NCI-H1105 treated with DMSO at 0.1 percent for 48 hours (cell line): ENCODE measurements at places on chromosomes 12 and 14.

DNA sequence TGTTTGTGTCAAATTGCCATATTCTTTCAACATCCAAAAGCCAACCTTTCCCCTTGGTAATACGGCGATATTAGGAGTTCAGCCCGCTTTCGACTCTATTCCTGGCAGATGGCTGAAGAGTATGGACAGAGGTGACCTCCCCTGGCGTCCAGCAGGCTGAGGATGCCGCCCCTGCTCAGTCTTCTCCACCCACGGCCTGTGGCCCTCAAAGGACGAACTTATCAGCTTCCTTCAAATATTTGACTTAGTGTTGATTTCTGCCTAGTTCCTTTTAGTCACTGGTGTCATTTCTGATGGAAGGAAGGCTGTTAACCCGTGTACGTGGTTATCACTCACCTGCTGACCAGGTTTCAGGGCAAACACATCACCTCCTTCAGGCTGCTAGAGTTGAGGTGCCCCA, 65.0 kb downstream of the TESC start:
- DNase-seq, result peak; percentile 35

DNA sequence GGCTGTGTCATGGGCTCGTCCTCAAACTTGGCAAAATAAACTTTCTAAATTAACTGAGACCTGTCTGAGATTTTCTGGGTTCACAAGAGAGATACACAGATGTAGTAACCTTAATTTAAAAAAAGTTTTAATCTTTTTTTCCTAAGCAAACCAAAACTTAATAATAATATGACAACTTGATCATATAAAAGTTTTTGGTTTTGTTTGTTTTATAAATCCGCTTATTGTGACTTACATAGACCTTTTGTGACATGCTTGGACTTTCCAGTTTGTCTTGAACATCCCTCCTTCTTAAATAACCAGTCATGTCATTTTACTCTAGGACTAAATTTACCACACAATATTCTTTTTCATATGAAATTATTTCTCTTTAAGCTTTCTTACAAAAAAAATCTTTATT, 8.5 kb downstream of the RDH12 start:
- no peak for DNase-seq

DNA sequence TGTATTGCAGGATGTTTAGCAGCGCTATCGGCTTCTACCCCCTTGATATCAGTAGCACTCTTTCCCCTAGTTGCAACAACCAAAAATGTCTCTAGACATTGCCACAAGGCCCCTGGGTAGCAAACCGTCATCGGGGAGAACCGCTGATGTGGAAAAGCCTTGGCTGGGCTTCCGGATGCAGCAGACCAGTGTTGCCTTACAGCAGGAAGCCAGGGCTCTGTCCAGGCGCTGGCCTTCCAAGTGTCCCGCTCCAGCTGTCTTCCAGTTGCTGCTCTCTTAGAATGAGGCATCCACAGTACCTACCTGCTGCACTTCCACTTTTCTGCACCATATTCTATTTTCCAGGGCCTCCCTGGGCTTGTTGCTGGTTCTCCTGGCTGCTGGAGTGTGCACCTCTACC, 22.6 kb upstream of the SLC10A1 start:
- no peak for DNase-seq

GRCh38 chr14:33377596-33378390, 439.1 kb downstream of the NPAS3 start:
- DNase-seq, result no peak

DNA sequence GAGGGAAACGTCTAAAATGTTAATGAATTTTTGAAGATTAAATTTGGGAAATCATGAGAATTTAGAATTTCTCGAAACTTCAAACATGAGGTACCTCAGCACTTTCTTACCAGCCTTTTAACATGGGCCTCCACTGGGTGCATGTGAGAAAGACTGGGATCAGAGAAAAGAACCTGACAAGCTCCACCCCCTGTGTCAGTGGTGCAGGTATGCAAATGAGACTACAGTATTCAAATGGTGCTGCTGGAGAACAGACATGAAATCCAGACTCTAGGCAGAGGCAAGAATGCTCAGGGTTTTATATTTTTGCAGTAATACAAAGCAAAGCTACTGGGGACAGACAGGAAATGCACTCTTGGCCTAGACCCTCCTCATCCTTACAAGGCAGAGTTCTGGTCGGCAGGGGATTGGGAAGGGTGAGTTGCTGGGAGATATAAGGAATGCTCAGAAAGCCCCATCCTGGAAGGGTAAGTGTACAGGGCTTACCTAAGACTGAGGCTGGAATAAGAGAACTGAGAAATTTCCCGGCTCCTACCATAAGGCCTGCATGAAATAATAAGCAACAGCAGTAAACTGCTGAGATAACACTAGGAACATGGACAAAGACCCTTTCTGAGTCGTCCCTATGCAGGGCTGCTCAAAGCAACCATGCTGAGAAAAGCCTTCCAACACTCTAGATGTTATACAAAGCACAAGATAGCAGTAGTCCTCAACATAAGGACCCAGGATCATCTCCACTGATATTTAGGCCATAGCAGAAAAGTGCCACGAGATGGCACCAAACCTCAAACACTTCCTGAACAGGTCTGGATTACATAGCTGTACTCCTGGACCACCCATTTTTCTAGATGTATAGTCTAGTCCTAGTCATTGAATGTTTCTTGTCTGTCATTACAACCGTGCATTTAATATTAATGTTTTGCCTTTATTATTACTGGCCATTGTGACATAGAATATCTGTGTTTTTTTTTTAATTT, 260.8 kb downstream of the RASSF9 start:
- peak; percentile 50 for DNase-seq

GRCh38 chr12:98814254-98814653, 169.2 kb downstream of the APAF1 start:
- DNase-seq, result no peak

- DNase-seq, result no peak
Observed at GRCh38 chr12:10810068-10810467, at the start of gene TAS2R9. Gene TAS2R9, minus strand, starts transcription at chr12:10810168. Its CDS starts 93 bp downstream, at chr12:10810075.

DNA sequence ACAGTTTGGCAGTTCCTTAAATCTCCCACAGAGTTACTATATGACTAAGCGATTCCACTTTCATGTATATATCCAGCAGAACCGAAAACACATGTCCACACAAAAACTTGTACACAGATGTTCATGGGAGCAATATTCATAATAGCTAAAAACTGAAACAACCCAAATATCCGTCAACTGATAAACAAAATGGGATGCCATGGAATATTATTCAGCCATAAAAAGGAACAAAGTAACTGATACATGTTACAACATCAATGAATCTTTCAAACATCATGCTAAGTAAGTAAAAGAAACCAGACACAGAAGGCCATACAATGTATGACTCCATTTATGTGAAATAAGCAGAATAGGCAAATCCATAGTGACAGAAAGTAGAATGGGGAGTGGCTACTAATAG, 80.2 kb upstream of the GPHB5 start:
- DNase-seq, result no peak

DNA sequence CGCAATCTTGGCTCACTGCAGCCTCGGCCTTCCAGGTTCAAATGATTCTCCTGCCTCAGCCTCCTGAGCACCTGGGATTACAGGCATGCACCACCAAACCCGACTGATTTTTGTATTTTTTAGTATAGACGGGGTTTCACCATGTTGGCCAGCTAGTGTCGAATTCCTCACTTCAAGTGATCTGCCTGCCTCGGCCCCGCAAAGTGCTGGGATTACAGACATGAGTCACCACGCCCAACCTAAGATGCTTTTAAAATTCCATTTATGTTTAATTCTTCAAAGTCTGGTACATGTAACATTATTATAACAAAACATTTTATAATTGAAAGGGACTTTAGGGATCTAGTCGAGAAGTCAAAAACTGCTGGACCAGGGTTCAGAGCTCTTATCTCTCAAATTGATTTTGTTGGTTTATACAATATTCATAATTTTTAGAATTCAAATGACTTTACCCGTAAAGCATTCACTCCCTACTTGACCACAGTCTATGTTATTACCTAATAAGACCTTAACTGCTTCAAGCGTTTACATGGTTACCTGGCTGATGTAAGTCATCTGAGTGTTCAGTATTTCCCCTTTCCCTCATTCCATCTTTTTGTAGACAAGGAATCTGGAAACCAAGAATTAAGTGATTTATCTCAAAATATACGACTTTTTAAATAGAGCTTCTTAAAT, 28.2 kb downstream of the RAP1B start:
- no peak for DNase-seq

- no peak for DNase-seq
Observed at GRCh38 chr14:65438266-65438933, 25.9 kb downstream of the FUT8 start.

GRCh38 chr12:92551853-92552397, 150.9 kb upstream of the PLEKHG7 start:
- DNase-seq, result no peak

GRCh38 chr12:77349689-77350370, 284.5 kb upstream of the E2F7 start:
- DNase-seq, result no peak

- DNase-seq, result no peak
Observed at GRCh38 chr12:44835641-44836379, 40.3 kb downstream of the NELL2 start.

- DNase-seq, result no peak
Observed at GRCh38 chr14:24774187-24774915, 140.4 kb upstream of the GZMB start.

DNA sequence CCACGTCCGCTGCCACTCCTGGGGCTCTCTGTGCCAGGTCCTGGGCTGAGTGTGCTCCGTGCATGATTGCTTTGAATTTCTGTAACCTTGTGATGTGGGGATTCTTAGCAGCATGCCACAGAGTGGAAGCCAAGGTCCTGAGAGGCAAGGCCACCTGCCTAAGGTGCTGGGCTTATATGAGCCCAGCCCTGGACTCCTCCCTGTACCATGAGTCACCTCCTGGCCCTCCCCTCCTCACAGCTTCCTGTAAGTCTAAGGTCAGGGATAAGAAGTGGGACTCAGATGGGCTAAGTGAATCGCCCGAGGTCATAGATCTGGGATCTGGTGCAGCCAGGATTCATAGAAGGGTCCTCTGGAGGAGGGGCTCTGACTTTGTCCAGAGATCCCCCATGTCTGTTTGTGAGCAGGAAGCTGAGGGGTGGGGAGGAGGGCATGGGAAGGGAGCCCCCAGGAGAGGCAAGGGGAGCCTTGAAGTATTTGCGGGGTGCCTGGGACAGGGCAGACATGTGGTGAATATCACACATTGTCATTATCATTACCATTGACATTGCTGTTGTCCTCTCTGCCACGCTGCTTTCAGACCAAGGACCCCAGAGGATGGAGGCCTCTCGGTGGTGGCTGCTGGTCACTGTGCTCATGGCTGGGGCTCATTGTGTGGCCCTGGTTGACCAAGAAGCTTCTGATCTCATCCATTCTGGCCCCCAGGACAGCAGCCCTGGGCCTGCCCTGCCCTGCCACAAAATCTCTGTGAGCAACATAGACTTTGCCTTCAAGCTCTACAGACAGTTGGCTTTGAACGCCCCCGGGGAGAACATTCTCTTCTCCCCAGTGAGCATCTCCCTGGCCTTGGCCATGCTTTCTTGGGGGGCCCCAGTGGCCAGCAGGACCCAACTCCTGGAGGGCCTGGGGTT, 28.8 kb downstream of the SERPINA3 start:
- no peak for DNase-seq

DNA sequence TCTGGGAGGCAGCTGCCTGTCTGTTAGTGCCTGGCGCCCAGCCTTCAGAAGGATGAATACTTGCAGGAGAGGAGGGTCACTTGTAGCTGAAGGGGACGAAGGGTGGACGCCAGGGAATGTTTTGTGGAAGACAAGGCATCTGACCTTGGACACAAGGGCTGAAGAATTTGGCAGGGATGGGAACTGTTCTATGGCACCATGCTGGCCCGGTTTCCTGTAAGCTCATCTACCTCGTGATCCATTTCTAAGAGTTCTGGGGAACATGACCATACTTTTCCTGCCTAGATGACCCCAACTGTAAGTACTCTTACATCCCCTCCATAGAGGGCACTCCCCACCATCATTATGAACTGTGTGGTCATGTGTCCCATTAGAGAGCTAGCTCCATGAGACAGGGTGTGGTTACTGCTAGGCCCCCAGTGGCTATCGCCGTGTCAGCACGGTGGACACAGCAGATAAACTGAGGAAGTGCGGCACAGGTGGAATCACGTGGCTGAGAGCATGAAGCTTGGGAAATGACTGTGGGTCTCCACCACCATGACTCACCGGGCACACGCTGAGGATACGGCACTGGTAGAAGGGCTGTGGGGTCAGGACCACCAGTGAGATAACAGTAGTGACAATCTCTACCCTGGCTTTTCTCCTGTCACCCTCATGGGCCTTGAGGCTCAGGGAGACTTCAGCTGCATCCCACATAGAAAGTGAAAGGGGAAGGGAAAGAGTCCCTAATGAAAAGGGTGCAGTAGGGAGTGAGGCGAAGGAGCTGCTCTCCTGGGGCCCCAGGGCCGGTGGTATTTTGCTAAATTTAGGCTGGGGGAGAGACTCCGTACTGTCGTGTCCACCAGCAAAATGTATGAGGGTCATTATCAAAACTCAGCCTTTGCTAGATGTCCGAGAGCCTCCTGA, 252.6 kb downstream of the FOXN3 start:
- DNase-seq, result no peak

DNA sequence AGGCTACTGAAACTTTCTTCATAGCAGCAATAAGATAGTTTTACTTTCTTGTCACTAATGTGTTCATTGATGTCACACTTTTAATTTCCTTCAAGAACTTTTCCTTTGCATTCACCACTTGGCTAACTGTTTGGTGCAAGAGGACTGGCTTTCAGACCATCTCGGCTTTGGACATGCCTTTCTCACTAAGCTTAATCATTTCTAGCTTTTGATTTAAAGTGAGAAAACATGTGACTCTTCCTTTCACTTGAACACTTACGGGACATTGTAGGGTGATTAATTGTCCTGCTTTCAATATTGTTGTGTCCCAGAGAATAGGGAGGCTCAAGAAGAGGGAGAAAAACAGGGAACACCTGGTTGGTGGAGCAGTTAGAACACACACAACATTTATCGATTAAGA, 41.9 kb downstream of the IFNG start:
- no peak for DNase-seq

DNA sequence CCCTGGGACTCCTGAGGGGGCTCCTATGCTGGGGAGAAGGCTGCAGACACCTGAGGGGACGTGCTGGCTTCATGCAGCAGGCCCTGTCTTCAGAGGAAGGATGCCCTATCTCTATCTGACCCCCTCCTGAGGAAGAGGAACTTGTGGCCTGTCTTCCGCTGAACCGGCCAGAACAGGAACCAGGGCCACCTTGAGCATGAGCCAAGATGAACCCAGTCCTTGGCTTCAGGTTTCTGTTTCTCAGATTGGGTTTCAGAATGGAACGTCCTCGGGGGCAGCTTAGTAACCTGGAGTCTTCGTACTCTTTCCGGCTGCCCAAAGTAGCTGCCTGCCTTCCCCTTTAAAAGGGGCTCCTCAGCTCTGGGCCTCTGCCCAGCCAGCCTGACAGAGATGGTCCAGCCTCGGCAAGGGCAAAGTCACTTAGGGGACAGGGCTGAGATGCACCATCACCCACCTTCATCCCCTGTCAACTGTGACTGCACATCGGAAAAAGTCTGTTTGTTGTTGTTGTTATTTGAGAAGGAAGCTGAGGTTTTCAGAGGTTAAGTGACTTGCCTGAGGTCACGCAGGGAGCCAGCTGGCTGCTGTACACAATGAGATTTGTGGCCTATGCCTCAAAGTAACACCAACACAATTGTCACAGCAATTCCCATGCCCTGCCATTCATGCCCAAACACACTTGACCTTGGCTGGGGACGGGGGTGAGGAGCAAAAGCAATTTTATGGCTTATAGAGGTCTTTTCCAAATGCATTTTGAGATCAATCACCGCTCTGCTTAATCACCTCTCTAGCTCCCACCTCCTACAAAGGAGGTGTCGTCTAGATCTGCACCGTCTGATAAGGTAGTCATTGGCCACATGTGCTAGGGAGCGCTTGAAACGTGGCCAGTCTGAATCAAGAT, 13.4 kb downstream of the ASB2 start:
- no peak for DNase-seq

- DNase-seq, result peak; percentile 76
Observed at GRCh38 chr14:77041881-77042545, 13.5 kb upstream of the IRF2BPL start.
